ENCODE measurements at places on chromosomes 11 and 22.

- DNase-seq: no peak
Observed at GRCh38 chr22:26608129-26608528, 9.7 kb downstream of the CRYBB1 start.

- no peak for DNase-seq
Observed at GRCh38 chr11:72825661-72826060, 11.4 kb downstream of the ATG16L2 start.

DNA sequence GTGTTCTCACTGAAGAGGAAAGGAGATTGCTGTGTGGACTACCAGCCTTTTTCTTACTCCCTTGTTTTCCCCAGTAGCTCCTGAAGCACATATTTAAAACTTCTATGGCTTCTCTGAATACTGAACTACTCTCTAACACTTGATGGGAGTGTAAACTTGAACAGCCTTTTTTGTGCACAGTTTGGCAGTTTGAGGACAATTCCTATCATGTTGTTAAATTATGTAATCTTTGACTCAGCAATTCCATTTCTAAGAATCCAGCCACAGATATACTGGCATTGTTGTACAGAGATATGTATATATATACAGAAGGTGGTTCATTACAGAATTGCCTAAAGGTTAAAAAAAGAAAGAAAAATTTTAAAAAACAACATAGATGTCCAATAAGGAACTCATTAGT lies 47.1 kb upstream of the EED start:
- no peak for DNase-seq

- no peak for DNase-seq
Observed at GRCh38 chr11:128399251-128400121, 187.9 kb downstream of the ETS1 start.
